ENCODE measurements at places on chromosomes 13 and 19.
A peak's percentile ranks its signal among the peaks of the same experiment; 100 is the strongest.

GRCh38 chr19:42350417-42350816 is 25.0 kb downstream of the MEGF8 start:
- no peak for DNase-seq

- peak; percentile 50 for DNase-seq
Measured at GRCh38 chr19:47430041-47430802, 10.9 kb upstream of the MEIS3 start.

- peak; percentile 62 for DNase-seq
Measured at GRCh38 chr19:34662919-34663318, 14.0 kb downstream of the SCGB2B2 start.

- DNase-seq = peak; percentile 80
Measured at GRCh38 chr19:49142866-49143335, 12.3 kb downstream of the HRC start.

DNA sequence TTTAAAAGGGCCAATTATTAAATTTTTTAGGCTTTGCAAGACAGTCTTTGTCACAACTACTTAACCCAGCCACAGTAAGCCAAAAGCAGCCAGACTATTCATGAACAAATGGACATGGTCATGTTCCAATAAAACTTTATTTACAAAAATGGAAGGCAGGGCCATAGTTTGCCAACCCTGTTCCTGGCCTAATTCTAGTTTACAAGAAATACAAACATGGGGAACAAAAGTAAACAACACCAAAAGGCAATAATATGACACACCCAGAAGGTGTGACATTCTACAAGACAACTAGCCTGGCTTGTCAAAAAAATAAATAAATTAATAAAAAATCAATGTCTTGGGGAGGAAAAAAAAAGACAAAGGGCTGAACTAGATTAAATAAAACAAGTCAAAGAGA is 24.8 kb upstream of the CCNP start:
- DNase-seq = no peak

DNA sequence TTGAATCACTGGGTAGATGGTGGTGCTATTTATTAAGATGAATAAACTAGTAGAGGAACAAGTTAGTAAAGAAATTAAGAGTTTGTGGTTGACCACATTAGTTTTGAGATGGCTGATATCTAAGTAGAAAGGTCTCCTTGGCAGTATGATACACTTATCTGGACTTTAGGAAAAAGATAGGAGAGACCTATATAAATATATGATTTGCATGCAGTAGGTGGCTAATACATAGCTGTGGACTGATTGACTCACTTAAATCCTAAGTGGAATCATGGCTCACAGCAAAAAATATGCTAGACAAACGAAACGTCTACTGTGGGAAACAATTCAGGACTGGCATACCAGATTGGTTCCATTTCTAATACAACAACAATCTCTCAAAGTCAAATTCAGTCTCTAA is 92.0 kb downstream of the CAB39L start:
- no peak for DNase-seq

DNA sequence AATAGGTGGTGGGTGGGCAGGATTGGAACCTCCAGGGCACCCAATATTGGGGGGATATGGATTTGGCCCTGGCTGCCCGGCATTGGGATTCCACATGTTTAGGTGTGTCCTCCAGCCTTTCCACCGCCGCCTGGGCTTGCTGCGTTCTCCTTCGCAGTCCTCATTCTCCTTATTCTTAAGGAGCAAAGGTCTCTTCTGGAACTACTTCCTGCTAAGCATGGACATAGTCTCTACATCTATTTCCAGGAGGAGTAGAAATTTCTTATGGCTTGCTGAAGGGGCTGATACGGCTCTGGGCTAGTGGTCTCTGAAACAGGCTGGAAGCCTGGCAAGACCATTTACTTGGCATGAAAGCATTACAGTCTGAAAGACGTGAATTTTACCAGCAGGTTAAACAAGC is 9.2 kb upstream of the FCGBP start:
- DNase-seq = no peak

DNA sequence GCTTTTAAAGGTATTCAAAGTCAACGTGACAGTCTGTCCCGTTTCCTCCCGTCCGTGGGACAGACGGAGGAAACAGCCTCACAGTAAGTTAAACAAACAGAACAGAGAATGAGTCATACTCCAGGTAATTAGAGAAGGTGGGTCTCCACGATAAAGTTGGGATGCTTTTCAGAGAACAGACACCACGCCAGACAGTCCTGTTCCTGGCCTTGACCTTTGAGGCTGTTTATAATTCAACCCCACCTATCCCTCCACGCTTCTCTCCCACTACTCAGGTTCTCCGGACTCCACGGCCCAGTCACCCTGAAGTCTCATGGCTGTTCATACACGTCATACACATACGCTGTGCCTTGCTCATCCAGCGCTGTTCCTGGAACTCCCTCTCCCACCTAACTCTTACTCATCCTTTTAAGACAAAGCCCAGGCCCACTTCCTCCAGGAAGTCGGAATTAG is 42.5 kb downstream of the ARHGEF18 start:
- no peak for DNase-seq

DNA sequence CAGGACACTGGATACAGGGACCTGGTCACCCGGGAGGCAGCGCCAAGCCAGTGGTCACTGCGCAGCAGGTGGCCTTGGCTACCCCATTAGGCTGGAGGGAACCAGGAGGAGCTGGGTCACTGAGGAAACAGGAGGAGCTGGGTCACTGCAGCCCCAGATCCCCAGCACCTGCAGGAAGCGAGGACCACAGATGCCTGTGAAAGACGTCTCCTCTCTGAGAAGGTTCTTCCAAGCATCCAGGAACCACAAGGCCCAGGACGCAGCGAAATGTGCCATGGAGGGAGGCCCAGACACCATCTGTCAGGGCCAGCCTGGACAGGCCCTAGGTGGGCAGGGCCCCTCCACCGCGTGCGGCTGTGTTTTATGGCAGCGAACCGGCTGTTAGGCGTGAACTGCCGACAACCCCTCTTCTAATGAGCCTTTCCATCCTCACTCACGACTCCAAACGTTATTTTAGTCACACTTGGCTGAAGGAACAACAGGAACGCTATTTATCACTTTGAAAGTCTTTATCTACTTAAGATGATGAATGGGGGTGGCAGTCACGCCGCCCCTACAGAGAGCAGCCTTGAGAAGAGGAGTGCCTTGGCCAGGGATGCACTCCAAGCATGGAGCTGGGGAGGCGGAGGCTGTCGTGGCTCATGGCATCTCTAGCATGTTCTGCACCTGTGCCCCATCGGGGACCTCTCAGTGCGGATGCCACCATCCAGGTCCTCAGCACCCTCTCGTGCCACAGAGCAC is 53.3 kb downstream of the CEBPG start:
- DNase-seq = no peak

All from activated naive CD4-positive, alpha-beta T cell treated with anti-CD3 and anti-CD28 coated beads for 36 hours (primary cell).